ENCODE measurements at places on chromosomes 12 and 14. TPM values are rescaled to one million over a fixed set of nuclear protein-coding genes. Genes with fewer than 3 reads are reported as not detected.

DNA sequence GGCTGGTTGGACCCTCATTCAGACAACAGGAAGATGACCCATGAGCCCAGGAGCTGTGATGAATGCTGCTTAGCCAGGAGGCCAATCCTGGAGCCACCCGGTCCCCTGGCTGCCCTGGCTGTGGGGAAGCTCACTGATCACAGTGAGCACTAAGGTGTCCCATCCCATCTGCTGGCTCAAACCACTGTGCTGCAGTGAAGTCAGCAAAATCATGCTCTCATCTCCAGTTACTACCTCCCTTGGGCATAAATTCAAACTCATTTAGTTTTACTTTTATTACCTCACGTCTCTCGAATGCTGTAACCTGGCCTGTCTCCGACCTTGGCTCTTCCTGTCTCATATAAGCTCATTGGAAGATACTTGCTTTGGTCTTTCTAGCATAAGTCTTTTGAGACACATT is 112.4 kb downstream of the APAF1 start:
- DNase-seq = no peak

DNA sequence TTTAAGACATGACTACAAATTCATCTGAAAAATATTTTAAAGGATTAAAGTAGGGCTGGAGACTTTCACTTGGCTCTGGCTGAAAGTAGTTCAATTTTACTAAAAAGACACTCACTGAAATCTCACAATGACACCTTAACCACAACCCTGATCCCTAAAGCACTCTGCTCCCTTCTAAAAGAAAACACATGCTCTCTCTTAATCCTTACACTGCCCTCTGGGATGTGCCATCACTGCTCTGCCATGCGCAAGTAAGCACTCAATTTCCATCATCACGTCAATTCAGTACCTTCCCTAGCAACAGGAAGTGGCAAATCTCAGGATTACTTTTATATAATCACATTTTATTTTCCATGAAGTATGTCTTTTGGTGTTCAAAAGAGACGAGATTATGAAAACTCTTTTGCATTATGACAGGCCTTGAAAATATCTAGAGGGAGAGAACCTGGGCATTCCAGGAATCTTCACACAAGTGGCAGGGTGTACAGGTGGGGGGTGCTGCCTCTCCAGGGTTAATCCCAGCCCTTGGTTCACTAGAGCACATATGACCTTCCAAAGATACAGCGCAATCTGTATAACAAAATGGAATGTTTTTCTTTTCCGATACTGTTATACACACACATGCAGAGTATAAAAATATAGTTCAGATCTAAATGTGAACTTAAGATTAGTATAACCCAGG is 7.3 kb downstream of the ATG14 start:
- DNase-seq = no peak

DNA sequence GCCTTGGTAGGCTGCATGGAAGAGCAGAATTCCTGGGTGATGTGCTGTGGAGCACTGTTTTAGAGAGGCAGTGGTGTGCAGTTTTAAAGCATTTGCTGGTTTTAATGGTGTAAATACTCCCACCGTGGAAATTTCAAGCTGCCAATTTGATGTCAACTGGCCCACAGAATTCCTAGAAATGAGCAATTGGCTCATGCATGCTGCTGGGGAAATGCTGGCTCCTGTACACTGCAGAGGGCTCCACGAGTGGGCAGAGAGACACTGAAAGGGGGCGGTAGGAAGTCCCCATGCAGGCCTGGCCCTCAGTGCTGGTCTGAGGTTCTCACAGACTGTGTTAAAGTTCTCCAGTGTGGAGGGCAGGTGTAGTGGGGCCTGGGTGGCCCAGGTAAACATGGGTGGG is 99.4 kb upstream of the NTF3 start:
- no peak for DNase-seq

DNA sequence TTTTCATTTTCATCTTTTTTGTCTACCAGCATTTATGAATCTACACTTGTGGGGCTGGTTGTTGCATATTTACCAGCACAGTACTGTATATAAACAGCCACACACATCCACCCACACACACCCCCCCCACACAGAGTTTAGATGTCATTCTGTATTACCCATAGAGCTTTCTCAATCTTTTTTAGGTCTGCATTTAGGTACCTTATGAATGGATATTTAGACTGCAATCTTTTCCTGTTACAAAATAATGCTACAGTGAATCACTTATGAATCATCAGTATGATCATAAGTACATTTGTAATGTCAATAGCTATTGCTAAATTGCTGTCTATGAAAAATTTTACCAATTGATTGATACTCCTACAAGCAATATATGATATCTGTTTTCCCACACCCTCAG is 67.3 kb upstream of the STK38L start:
- no peak for DNase-seq

DNA sequence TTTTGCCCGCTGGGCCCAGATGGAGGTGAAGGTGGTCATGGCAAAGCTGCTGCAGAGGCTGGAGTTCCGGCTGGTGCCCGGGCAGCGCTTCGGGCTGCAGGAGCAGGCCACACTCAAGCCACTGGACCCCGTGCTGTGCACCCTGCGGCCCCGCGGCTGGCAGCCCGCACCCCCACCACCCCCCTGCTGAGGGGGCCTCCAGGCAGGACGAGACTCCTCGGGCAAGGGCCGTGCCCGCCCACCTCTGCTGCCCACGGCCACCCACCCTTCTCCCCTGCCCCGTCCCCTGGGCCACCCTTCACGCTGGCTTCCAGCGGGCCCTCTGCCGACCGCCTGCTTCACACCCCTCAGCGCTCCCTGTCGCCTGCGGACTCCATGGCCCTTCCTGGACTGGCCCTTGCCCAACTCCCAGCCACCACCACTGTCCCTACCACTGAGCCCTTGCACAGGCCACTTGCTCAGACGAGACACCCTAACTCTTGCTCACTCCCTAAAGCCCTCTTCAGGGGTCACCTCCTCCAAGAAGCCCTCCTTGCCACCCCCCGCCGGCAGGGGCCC is 42.5 kb downstream of the CYP46A1 start:
- DNase-seq = no peak

DNA sequence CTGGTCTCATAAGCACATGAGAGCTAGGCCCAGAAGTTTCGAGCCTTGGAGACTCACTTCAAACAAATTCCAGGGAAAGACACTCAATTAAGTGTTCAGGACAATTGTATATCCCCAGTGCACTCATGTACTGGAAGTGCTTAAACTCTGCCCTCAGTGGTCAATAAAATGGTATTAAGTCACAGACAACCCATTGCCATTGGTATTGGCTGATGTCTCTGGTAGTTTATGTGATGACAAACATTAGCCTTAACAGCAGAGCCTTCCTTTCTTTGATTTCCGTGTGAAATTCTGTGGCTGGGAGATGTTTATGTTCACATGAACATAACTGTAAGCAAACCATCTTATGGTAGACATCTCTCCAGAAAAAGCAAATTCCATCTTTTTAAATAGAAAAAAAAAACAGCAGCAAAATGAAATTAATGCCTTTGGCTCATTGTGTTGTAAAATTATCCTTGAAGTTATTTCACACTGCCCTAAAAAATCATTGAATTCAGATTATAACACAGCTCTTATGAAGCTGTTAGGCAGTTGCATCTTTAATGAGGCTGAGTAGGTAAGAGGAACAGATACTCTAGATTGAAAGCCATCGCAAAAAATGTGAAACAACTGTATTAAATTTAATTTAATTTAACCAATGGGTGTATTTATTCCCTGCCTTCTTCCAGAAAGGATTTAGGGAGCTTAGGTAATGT is 216.2 kb upstream of the PLEKHG7 start:
- DNase-seq = no peak

DNA sequence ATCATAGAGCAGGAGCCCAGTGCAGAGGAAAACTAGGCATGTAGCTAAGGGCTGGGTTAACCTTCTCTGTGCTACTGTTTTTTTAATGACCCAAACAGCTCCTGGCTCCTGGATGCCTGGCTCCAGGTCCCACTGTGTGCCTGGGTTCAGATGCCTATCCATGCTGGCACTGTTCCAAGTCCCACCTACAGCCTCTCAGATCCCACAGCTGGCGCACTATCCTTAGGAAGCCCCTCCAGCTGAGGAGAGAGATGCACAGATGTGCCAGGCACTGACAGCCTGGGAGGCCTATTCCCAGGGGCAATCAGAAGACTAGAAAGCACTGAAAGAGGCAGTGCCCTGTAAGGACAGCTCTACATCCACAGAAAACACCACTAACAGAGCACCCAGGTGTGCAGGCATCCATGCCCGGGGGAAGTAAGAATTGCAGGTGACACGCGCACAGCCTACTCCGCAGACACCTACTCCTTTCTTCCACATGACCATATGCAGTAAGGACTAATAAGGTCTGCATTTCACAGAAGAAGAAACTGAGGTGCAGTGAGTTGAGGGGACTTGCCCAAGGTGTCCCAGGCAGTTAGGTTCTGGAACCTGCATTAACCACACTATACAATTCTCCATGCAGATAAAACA is 51.2 kb downstream of the PITPNM2 start:
- no peak for DNase-seq

DNA sequence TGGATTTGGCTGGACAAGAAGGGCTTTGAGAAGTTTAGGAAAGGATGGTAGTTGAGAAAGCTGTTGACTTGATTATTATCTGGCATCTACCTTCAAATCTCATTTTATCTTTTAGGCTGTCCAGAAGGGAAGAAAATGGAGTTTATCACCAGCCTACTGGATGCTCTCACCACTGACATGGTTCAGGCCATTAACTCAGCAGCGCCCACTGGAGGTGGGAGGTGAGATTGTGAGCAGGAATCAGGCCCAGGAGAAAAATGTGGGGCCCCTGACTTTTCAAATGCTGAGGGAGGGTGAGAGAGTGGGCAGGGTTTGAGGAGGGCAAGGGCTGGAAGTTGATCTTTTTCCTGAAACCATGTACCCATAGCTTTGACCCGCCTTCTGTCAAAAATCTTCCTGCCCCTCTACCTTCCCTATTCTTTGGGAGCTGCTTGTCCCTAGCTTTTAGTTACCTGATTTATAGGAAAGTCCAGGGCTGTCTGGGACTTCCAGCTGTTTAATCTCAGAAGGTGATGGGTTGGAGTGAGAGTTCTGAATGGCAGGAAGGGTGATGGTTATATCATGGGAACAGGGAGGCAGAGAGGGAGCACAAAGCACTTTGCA is 134.2 kb downstream of the SMOC1 start:
- DNase-seq = no peak

- DNase-seq = no peak
Measured at GRCh38 chr12:115325858-115326257, 641.9 kb upstream of the TBX3 start.

DNA sequence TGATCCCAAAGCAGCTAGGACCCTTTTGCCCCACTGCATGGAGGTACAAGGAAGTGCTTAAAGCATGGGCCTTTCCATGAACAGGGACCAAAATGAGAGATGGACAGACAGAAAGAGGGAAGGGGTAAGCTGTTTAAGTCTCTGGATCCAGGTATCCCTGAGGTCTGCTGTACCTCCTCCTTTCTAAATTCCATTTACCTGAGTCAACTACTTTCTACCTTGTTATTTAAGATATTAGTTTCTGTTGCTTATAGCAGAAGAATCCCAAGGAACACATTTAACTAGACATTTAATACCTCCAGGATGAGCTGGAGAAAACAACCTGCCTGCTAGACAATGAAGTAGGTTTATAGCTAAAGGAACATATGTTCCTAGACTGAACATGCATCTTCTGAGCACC is 157.6 kb upstream of the TMCC3 start:
- DNase-seq = no peak

DNA sequence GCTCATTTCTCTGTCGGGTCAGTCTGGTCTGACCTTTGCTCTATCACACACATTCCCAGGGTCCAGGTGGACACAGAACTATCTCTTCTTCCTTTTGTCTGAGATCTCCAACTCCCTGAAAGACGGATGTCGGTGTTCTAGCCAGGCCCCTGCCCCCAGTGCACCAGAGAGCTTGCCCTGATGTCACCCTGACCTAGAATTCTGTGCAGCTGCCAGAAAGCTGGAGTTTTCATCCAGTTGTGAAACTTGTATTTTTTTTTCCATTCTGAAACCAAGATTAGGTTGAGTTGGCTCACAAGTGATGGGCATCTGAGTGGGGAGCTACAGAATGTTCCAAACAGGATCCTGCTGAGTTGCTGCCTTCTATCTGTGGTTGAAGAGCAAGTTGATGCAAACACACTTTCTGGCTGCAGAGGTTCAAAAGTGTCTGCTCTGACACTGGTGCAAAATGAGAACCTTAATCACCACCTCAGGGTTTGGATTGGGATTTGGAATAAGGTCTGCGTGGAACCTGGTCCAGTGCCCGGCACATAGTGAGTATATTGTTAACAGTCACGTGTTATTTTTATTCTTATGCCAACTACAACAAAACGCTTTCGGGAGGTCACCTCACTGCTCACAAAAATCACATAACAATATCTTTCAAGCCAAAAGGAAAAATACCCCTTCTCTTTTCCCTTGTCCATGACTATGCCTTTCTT is 211.5 kb downstream of the SLC15A4 start:
- no peak for DNase-seq

DNA sequence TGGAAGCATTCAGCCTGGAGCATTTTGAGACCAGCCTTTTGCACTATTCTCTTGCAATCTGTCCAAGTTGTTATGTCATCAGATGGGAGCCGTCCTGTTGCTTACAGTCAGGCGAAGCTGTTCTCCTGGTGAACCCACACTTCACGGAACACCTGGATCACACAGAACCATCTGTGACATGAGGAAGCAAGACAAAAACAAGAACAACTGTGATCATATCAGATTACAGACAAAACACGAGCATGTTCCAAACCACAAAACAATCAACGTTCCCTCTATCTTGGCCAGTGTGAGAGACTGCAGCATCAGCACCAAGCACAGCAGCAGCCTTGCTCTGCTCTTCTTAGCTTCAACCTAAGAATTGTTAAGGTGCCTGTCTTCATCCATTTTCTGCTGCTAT is 180.5 kb upstream of the SFSWAP start:
- DNase-seq = no peak

GRCh38 chr12:31519511-31519910 is 71.4 kb downstream of the DENND5B start:
- DNase-seq = no peak

DNA sequence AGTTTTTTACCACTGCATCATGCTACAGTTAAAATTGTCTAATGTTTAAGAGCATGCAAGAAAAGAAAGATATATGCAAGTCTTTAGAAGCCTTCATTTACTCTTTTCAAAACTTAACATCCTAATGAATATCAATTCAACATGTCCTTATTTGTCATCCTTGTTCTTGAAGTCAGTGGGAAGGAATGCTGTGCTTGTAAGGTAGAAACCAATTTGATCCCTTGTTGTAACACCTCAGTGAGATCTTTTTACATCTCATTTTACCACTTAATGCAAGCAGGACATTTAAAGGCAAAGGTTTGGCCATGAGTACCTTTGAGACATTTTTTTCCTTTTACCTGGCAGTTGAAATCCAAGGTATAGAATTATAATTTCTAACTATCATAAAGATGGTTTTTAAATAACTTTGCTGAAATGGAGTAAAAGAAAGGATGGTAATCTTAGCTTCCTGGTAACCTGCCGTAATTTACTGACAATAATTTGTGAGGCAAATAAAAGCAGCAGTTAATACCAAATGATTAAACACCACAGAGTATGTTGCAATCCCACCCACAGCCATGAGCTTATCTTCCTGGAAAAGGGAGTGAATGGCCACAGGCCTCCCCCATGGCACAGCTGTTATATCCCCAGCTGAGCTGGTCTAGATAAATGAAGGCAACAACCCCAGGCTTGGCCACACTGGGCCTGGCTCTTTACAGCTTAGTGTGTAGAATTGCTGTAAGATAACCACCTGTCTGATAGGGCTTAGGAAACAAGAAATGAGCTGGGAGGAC is 33.2 kb upstream of the STRN3 start:
- DNase-seq = peak; percentile 51

- no peak for DNase-seq
Measured at GRCh38 chr12:55942577-55943136, 11.7 kb downstream of the DGKA start.

GRCh38 chr12:68749443-68749842 is 3.5 kb downstream of the SLC35E3 start:
- DNase-seq = no peak

The CLMN gene
- total RNA-seq = 5.8 TPM

The PRKD1 gene
- 0.79 TPM for total RNA-seq

The PIWIL1 gene
- total RNA-seq = not detected

Data from psoas muscle (tissue), 8 donors.